MM.1S (cell line): ENCODE measurements at places on chromosomes 3 and 15.

DNA sequence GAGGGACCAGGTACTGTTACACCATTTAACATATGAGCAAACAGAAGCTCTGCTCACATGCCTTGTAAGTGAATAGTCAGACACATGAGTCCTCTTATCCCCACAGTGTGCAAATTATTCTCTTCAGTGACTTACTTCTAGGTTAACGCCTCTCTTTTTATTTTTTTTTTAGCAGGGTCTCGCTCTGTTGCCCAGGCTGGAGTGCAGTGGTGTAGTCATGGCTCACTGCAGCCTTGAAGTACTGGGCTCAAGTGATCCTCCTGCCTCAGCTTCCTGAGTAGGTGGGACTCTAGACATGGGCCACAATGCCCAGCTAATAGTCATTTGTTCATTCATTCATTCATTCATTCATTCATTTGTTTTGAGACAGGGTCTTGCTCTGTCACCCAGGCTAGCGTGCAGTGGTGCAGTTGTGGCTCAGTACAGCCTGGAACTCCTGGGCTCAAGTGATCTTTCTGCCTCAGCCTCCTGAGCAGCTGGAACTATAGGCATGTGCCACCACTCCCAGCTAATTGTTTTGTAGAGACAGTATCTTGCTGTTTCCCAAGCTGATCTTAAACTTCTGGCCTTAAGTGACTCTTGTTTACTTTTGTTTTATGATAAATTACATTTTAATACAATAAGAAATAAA lies 94.7 kb downstream of the LRRC28 start:
- no peak for DNase-seq

DNA sequence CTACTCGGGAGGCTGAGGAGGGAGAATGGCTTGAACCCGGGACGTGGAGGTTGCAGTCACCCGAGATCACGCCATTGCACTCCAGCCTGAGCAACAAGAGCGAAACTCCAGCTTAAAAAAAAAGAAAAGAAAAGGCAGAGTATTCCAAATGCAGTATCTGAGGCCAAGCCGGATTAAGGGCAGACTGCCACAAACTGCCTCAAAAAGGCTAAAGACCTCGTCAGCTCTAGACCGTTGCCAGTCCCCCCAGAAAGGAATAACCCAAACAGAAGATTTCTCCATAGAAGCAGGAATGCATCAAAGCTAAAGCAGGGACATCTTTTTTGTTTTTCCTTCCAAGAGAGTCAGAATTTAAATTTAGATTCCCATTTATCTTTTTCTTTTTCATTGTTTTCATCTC lies 72.9 kb downstream of the TM4SF4 start:
- no peak for DNase-seq

DNA sequence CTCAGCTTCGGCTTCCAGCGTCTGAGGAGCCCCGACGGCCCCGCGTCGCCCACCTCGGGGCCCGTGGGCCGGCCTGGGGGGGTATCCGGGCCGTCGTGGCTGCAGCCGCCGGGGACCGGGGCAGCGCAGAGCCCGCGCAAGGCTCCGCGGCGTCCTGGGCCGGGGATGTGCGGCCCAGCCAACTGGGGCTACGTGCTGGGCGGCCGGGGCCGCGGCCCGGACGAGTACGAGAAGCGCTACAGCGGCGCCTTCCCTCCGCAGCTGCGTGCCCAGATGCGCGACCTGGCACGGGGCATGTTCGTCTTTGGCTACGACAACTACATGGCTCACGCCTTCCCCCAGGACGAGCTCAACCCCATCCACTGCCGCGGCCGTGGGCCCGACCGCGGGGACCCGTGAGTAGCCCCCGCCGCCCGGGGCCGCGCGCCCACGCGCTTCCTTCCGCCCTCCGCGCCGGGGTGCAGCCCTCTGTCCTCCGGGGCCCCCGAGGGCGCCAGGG lies 462 bp downstream of the EDEM1 start:
- DNase-seq, result peak; percentile 25

DNA sequence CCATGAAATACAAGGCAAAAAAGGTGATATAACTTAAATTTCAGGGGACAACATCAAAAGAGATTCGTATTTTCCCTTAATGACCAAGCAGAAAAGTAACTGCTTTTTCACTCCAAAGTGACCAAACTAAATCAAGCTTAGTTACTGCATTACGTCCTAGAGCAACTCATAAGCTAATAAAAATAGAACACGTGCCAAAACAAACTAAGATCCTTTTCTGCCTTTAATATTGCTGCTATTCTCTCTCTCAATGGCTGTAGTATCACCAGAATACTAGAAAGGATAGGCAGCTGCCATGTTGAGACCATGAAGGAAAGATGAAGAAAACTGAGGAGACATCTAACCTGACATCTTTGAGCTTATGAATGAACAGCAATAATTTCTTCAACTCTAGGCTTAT lies 43.3 kb downstream of the UBXN7 start:
- peak; percentile 3 for DNase-seq

DNA sequence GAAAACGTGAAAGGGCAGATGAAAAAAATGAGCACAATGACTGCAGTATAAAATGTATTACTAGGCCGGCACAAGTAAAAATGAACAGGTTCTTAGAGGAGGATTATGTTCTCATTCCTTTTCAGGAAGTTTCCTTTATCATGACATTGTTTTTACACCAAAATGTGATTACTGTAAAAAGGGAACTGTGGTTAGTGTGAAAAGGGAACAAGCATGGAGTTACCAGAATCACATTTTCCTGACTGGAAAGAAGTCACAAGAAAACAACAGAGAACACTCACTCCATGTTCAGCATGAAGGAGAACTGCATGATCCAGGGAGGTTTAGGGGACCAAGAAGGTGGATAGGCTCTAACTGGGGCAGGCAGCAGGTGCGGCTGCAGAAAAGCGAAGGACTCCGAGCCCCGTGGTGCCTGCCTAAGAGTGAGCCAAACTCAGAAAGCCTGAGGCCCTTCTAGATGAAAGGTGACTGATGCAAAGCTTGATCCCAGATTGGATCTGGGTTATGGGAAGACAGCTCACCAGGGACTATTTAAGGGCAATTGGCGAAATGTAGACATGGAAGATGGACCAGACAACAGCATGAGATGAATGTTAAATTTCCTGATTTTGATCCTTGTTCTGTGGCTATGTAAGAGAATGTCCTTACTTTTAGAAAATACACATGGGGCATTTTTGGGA lies 77.3 kb downstream of the CCR1 start:
- no peak for DNase-seq

DNA sequence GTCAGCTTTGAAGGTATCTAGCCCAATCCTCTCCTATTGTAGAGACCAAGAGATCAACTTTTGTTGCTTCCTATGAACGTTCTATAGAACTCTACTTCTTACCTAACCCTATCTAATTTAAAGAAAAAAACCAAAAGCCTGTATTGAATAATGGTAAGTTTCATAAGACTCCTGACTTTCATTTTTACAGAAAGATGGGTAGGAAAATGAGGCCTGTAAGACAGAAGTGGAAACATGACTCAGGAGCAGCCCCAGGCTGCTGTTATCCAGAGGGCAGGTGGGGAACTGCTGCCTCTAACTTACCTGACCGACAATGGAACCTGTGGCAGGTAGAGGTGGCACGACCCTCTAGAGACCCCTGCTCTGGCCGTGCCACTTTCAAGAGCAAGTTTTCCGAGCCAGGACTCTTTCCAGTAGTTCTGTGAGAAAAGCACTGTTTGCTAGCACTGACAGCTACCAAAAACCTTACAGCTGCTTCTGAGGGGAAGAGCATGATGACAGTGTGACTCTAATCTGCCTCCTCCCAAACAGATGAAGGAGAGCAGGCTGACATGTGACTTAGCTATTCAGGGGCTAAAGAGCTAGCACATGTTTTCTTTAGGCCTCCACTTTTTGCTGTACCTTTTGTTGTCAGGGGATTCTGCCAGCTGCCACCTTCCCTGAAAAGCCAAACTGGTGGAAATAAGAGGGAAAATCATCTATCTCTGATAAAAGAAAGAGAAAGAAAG lies 17.5 kb downstream of the POPDC2 start:
- peak; percentile 21 for DNase-seq

GRCh38 chr3:64625381-64625780 lies 62.4 kb downstream of the ADAMTS9 start:
- DNase-seq, result no peak

GRCh38 chr3:157059661-157060060 lies 100.3 kb downstream of the CCNL1 start:
- no peak for DNase-seq
